Pancreas (tissue), 10 donors: ENCODE measurements at places on chromosomes 13 and 19. TPM values are rescaled to one million over a fixed set of nuclear protein-coding genes. Genes with fewer than 3 reads are reported as not detected.

SYDE1 gene
- 3.4 TPM for total RNA-seq

- DNase-seq, result peak; percentile 99
Measured at GRCh38 chr19:19821366-19821951, at the start of gene ZNF506. ZNF506 (minus strand) TSS chr19:19821750; CDS start chr19:19821603, 147 bp downstream.

- no peak for DNase-seq
Measured at GRCh38 chr13:37011002-37011401, 10.4 kb downstream of the EXOSC8 start.

PRSS57 gene
- not detected for total RNA-seq

DNA sequence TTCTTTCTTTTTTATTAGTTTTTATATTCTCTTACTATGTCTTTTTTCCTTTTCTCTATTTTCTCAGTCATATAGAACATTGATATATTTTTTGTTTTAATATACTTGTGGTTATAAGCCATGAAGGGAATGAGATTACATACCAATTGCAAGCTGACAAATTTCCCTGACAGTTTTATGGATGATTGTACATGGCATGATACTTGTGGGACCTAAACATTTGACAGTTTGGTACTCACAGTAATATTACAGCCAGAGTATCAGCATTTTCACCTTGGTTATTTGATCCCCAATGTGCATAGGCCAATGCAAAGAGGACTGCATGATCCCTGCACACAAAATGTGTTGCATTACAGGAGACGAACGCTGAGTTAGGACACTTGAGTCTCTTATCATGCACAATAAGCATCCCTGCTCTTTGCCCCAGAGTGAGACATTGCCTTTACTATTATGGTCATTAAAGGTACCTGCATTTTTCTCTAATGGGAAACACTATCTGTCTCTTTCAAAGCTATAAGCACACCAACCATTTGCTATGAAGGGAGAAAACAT, 713.4 kb upstream of the PCDH20 start:
- no peak for DNase-seq

- DNase-seq, result no peak
Measured at GRCh38 chr19:31226151-31226935, 122.9 kb downstream of the TSHZ3 start.

ISYNA1 gene
- 37.9 TPM for total RNA-seq

- no peak for DNase-seq
Measured at GRCh38 chr13:72541674-72542073, 185.8 kb downstream of the MZT1 start.

GRCh38 chr19:6091771-6092291, 18.5 kb downstream of the RFX2 start:
- no peak for DNase-seq

FOXA3 gene
- total RNA-seq, result 27.5 TPM

DNA sequence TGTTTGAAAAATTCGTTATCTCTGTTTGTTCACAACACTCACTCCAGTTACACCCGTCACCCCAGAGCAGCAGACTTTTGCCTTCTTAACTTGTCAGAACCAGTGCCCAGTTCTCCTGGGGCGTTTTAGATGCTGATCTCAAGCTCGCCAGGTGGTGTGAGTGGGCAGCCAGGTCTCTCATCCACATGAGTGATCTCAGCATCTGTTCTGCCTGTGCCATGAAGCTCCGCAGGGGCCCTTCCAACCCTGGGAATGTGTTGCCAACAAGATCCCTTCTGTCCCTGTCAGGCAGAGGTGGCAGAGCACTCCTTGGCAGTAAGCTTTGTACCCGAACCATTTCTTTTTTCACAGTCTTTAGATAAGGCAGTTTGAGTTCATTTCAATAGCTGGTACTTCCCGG, 896.5 kb downstream of the UQCRFS1 start:
- DNase-seq, result no peak

DNA sequence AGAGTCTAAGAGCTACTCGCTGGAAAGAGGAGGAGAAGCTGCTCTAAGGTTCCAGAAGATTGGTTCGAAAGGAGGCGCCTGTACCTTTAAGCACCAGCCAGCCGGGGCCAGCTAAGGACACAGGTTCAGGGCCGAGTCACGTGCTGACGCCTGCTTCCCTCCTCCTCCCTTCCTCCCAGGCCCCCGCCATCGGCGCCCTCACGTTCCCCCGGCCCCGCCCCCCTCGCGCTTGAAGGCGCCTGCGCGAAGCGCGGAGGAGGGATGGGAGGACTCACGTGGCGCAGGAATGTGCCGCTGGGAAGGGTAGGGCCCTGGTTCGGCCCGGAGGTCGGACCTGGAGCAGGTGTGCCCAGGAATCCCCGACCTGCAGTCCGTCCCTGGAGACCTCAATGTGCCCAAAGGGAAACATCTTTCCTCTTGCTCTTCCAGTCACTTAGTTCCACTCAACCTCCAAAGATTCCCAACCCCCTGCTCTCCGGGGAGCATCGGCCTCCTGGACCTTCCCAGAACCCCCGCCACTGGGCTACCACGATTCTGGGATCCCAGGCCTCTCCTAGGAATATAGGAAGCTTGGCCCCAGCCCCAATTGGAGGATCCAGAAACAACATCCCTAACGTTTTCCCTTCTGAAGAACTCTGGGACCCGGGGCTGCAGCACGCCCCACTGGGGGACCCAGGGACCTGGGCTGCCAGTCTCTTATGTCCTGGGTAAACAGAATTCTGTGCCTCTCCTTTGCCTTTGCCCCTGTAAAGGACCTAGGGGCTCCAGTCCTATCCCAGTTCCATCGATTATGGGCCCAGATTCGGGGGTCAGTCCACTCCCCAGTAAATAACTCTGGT, 2.5 kb downstream of the DBP start:
- peak; percentile 98 for DNase-seq

GRCh38 chr13:28557725-28558520, 63.0 kb upstream of the FLT1 start:
- no peak for DNase-seq

DNA sequence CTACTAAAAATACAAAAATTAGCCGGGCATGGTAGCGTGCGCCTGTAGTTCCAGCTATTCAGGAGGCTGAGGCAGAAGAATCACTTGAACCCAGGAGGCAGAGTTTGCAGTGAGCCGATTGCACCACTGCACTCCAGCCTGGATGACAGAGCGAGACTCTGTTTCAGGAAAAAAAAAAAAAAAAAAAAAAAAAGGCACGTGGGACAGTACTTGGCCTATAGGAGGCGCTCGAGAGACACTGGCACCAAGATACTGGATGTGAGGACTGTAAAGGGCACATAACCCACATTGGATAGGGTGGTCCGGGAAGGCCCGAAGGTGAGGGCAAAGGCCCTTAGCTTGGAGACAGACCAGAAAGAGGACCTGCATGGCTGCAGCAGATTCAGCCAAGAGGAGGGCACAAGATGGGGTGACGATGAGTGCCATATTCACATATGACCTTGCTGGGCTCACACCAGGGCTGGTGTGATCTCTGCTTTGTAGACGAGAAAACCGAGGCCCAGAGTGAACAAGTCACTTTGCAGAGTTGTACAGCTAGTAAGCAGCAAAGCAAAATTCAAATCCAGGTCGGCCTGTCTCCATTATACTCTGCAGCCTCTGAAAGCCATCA, 89.4 kb downstream of the DPF1 start:
- no peak for DNase-seq

- DNase-seq, result no peak
Measured at GRCh38 chr13:46572752-46573431, 19.9 kb downstream of the LRCH1 start.

DNA sequence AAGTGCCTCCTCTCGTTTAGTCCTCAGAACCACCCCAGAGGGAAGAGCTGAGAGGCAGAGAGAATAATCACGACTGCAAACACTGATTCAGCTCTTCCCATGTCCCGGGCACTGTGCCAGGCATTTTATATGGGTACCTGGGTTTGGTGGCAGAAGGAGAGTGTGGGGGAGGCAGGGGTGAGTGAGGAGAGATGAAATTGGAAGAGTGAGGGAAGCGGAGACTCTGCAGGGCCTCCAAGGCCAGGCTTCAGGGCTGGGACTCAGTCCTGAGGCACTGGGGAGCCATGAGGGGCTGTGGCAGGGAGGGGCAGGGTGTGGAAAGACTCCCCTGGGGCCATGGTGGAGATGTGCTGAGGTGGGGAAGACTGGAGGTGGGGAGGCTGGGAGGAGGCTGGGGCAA, 8.7 kb downstream of the SYNGR4 start:
- DNase-seq, result no peak

GPR12 gene
- not detected for total RNA-seq

- DNase-seq, result no peak
Measured at GRCh38 chr13:33956346-33956745, 138.4 kb downstream of the RFC3 start.

DNA sequence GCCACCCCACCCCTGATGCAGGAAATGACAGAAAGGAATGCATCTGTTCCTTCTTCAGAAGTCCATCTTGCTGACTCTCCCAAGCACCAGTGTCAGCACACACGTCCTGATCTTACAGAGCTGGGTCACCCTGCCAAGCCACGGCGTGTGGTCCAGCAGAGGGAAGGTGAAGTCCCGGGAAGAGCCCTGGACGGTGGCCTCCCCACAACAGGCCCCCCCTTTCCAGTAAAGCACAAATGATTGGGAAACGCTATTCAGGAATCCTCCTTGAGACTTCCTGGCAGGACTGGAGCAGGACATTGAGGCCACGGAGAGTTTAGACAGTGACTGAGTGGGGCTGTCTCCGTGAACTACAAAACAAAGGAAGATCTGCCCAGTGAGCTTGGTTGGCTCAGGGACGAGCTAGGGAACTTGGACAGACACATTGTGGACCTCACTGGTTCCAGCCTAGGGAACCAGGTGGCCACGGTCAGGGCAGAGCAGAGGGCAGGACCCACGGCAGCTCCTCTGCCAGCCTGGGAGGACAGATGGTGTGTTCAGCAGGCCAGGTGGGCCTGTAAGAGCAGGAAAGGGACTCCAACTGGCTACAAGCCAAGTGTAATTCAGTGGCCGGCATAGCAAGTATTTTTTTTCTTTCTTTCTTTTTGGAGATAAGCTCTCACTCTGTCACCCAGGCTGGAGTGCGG, 41.7 kb downstream of the ELL start:
- DNase-seq, result no peak

RFXAP gene
- 2.0 TPM for total RNA-seq

SULT2B1 gene
- total RNA-seq, result 0.64 TPM

GRCh38 chr13:39688699-39689405, 33.4 kb downstream of the COG6 start:
- no peak for DNase-seq

DNA sequence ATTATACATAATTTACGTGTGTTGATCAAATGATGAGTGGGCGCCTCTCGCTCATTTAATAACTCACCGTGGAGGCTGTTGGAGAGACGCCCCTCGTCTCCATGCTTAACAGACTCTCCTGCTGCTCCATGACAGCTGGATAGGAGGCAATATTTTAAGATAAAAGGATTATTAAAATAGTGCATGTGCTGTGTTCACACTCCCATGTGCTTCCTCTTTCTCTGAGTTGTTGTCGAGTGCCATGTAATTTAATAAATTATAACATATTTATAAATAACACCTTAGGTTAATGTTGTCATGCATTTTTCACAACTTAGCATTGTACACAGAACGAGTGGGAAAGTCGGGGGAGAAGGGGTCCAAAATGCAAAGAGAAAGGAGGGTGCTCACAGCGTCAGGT, 161.4 kb upstream of the TSHZ3 start:
- DNase-seq, result no peak

DNA sequence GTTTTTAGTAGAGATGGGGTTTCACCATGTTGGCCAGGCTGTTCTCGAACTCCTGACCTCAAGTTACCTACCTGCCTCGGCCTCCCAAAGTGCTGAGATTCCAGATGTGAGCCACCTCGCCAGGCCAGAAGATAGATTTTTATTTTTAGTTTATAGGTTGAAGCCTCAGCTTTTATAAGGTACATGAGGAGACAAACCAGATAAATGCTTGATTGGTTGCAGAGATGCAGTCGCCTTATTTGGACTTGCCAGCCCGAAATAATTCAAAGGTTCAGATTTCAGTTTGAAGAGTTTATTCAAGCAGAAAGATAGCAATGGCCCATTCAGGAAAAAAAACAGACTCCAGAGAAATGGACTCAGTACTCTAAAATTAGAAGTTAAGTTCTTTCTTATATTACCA, 3.1 kb downstream of the ZNF69 start:
- no peak for DNase-seq

- DNase-seq, result no peak
Measured at GRCh38 chr19:33248553-33248953, 22.9 kb upstream of the SLC7A10 start.

DNA sequence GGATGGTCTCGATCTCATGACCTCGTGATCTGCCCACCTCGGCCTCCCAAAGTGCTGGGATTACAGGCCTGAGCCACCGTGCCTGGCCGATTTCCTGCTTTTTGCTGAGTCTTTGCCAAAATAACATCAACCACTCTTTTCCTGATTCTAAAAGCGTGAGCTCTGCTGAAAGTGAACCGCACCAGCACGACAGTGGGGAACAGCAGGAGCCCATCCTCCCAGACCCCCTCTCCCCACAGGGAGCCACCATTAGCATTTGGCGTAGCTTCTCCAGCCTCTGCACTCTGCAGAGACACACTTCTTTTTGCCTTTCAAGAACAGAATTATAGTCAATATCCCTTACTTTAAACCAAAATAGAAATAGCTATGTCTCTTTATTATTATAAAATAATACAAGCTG, 41.3 kb downstream of the MYH14 start:
- no peak for DNase-seq

GRCh38 chr13:113989585-113990300, 15.9 kb upstream of the C13orf46 start:
- no peak for DNase-seq

GRCh38 chr13:99374994-99375737, 68.0 kb upstream of the GPR183 start:
- no peak for DNase-seq

- DNase-seq, result no peak
Measured at GRCh38 chr19:43476606-43477005, 11.2 kb upstream of the LYPD3 start.

DNA sequence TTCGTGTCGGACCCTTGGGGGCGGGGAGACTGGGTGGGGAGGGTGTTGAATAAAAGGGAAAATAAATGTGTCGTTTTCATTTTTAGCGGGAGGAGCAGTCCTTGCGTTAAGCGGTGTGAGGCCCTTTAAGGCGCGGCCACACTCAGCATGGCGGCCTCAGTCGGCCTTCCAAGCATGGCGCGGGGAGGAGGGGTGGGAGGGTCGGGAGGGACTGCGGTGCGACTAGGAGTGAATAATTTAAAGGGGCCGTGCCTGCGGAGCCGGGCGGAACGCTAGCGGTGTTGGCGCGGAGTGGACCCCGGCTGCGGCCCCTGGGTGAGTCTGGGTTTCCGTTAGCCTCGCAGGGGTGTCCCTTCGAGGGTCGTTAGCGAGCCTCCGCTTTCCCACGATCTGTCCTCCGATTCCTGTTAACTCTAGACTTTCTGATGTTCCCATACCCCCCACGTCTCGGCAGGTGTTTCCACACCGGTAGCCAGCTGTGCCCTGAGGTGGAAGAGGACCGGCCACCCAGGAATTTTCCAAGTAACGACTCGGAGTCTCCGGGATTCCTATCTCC, 1.5 kb upstream of the PNPLA6 start:
- DNase-seq, result peak; percentile 89

DPF1 gene
- total RNA-seq, result not detected

DNA sequence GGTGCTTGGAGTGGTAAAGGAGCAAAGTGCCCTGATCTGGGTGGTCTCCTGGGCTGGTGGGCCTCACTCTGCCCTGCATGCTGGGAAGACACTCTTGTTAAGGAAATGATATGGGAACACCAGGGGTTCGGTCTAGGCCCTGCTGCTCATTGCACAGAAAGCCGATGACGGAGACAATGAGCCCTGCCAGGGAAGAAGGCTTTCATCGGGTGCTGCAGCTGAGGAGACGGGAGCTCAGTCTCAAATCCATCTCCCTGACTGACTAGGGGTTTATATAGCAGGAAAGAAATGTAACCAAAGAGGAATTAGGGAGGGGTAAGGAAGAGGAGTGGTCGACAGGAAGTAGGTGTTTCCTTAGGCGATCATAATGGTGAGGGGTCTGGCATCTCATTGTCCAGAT, 253.4 kb downstream of the TEX29 start:
- no peak for DNase-seq

SLC10A2 gene
- not detected for total RNA-seq
